ENCODE measurements at places on chromosomes 5 and 9.

- DNase-seq: no peak
Observed at GRCh38 chr5:173463207-173463606, 135.0 kb upstream of the STC2 start.

DNA sequence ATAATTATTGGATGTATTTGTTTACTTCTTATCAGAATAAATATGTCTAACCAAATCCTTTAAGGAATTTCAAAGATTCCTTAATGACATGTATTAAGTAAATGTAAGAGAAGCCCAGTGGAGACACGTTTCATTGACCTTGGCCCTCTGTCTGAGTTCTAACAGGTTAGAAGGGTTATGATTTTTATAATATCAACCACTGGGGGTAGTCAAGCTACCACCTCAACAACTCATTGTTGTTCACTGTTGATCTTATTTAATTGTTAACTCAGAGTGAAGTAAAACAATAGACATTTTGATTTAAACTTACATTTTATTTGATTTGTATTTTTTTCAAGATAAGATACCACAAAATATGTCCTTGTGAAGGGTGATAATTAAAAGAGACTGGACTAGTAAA lies 499.2 kb upstream of the COX7C start:
- peak; percentile 11 for DNase-seq

GRCh38 chr5:174533751-174534241 lies 190.6 kb upstream of the MSX2 start:
- no peak for DNase-seq

GRCh38 chr5:174172566-174172965 lies 127.1 kb downstream of the NSG2 start:
- no peak for DNase-seq

DNA sequence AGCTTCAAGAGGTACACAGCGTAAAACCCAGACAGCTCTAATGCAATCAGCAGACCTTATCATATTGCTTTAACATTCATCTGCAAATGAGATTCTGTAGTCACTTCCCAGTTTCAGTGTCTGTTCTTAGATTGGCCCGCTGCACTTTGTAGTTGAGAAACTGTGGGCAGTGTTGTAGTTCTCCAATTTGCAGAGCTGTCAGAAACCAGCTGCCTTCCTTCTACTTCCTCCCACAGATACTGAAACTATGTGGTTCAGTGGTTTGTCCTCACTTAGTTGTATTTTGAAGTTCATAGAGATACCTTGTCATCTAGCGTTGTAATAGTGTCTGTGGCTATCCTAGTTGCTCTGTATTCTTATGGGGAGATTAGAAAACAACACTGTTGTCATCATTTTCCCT lies 39.6 kb upstream of the TRIM36 start:
- no peak for DNase-seq

GRCh38 chr5:150553911-150554310 lies 46.0 kb downstream of the NDST1 start:
- DNase-seq: no peak

- no peak for DNase-seq
Observed at GRCh38 chr9:91273853-91274552, 87.7 kb downstream of the AUH start.

GRCh38 chr9:85405566-85405950 lies 336.2 kb downstream of the AGTPBP1 start:
- DNase-seq: no peak

DNA sequence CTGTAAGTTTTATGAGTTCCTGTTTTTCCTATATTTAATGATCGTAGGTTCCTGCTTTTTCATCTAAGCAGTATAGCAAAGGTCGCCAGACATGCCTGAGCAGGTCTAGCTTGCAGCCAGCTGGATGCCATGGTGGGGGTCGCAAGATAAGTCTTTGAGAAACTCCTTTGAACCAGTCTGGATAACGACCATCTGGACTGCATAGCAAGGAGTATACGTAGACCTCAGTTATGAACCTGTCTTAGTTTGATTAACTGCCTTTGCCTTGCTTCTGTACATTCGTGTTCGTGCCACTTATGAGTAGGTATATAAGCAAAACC lies 8.4 kb upstream of the SPATA31E1 start:
- no peak for DNase-seq

DNA sequence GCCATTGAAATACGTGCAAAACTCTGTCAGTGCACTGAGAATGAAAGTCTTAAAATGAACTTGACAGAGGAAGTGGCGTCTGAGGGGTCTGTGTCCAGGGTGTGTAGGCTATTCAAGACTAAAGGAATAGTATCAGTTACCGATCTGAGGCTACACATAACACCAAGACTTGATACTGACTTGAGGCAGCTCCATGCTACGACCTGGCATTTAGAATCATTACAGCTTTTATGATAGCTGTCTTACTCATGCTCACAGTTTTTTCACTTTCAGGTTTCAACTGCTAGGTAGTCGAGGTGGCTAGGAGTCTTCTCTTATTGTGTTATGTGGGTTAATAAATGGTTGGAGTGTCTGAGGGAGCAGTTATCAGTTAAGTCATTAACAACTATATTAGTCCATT lies 92.8 kb upstream of the SLCO6A1 start:
- no peak for DNase-seq

DNA sequence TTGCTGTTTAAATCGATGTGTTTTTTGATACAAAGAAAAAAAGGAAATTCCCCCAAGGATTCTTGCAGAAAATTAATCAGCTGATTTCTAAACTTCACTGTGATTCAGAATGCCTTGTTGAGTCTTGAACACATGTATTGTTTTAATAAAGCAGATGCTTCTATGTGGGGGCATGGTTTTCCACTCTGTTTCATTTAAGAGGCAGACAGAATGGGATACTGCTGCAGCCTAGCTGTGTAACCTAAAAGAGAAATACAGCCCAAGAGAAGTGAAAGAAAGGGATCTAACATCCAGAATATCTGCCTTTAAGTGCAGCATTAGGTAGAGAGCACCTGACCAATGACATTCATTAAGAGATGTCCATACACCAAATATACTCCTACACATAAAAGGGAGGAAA lies 365.1 kb upstream of the CCNH start:
- no peak for DNase-seq
